ENCODE measurements at places on chromosomes 6 and 20.
A peak's percentile ranks its signal among the peaks of the same experiment; 100 is the strongest.

GRCh38 chr6:133899556-133899955, 10.6 kb downstream of the TCF21 start:
- H3K36me3 ChIP-seq, result no peaks in the 10 kb centered on the region
- H3K27me3 ChIP-seq, result peaks cover 54% of the 10 kb centered on the region
- no peaks in the 10 kb centered on the region for H3K4me1 ChIP-seq
- no peak overlapping the region for H3K27ac ChIP-seq

DNA sequence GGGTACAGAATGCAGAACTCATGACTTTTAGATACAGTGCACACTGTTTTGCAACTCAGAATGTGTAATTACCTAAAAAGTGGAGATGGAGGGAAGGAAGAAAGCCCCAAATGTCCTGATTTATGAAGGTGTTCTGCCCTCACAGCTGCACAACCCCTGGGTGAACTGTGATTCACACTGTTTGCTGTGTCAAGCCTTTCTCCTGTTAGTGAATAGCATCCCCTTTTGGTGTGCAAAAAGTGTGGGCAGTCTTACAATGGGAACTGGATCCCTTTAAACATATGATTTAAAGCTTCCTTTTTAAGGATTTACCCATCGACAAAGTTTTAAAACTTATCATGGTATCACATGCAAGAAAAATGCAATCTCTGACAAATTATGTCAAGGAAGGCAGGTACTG, 633.4 kb upstream of the EPHA7 start:
- no peaks in the 10 kb centered on the region for H3K4me1 ChIP-seq
- DNase-seq, result no peak
- H3K4me3 ChIP-seq, result no peak overlapping the region
- no peak overlapping the region for H3K27ac ChIP-seq
- no peaks in the 10 kb centered on the region for H3K36me3 ChIP-seq

- no peak overlapping the region for H3K4me3 ChIP-seq
- no peaks in the 10 kb centered on the region for H3K27me3 ChIP-seq
- peaks cover 74% of the 10 kb centered on the region for H3K36me3 ChIP-seq
Measured at GRCh38 chr6:109465772-109466171, 10.2 kb upstream of the MICAL1 start.

DNA sequence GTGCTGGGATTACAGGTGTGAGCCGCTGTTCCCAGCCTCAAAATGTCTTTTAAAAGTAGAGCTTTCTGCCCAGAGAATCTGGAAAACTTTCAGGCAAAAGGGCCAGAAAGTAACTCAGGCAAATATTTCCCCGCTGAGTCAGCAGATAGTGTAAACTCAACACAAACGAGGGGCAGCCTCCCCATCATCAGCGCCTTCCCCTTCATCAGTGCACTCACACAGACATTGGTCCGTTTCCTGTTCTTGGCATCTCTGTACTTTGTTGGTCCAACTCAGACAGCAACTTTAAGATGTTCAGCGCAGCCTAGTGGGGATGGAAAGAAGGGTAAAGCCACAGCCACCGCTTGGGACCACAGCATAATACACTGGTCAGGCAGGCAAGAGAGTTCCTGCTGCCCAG, 69.5 kb downstream of the CSE1L start:
- H3K36me3 ChIP-seq, result peaks cover 61% of the 10 kb centered on the region
- no peaks in the 10 kb centered on the region for H3K4me1 ChIP-seq
- no peak overlapping the region for H3K4me3 ChIP-seq
- no peak for DNase-seq
- no peak overlapping the region for H3K27ac ChIP-seq
- H3K27me3 ChIP-seq, result no peaks in the 10 kb centered on the region

DNA sequence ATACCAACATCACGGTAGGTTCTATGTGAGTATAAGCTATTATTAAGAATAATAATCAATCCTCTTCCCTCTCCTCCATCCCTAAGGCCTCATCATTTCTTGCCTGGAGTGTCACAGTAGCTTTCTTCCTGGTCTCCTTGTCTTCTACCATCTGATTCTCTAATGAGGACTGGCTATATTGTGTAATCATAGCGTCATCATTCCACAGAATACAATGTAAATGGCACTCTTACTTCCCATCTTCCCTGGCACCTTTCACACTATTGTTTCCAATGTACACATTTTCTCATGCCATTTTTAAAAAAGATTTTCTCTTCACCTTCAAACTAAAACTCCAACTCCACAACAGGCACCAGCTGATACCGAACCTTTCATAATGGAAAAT, 2.2 kb upstream of the BTN3A2 start:
- no peaks in the 10 kb centered on the region for H3K27me3 ChIP-seq
- H3K27ac ChIP-seq, result no peak overlapping the region
- DNase-seq, result no peak
- H3K4me3 ChIP-seq, result no peak overlapping the region
- peaks cover 48% of the 10 kb centered on the region for H3K4me1 ChIP-seq

DNA sequence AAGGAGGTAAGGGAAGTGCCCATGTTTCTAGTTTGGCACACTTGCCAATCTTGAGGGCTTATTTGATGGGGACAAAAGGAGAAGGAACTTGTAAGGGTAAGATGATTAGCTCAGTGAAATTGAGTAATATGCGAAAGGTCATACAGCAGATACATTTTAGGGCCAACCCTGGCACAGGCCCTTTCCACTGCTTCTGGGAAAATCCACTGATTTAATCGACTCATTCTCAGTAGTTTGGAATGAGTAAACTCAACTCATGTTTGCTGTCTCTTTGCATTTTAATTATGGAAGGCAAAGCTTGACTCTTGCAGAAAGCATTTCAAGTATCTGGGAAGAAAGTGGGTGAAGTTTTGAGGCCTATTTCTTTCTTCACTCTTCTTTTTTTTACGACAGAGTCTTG, 20.0 kb downstream of the PHF20 start:
- H3K36me3 ChIP-seq, result peaks cover 4% of the 10 kb centered on the region
- DNase-seq, result peak; percentile 45
- H3K4me1 ChIP-seq, result peaks cover 19% of the 10 kb centered on the region
- peak overlapping the region; percentile 14 for H3K27ac ChIP-seq

DNA sequence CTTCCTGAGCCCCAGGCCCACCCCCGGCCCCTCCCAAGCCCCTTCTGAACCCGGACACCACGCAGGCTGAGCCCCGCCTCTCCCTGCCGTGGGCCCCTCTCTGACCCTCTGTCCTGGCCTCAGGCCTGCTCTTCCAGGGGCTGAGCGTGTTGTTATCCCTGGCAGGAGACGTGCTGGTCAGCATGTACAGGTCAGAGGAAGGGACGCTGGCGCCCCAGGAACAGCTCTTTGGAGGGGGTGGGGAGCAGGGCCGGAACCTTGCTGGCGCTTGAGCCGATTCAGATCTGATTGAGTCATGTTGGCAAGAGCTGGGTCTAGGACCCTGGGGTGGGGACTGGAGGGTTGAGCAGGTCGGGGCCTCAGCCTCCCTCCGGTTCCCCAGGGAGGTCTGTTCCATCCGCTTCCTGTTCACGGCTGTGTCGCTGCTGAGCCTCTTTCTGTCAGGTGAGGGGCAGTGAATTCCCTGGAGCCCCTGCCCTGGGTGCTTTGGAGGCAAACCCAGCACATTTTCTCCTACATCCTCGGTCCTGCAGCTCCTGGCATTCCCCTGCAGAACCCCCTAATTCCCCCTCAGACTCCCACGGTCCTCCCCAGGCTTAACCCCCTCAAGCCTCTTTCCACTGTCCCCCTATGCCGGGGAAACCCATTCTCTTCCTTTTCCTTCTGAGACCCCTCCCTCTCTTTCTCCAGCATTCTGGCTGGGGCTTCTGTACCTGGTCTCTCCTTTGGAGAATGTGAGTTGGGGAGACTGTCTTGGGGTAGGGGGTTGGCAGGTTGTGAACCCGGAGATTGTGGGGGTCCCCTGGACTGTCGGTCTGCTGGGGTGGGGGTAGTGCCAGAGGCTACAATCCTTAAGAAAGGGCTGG, 2.0 kb downstream of the SPAG4 start:
- peaks cover 2% of the 10 kb centered on the region for H3K36me3 ChIP-seq
- DNase-seq, result peak; percentile 74
- peaks cover 47% of the 10 kb centered on the region for H3K4me1 ChIP-seq
- peak overlapping the region; percentile 83 for H3K4me3 ChIP-seq
- H3K27ac ChIP-seq, result peak overlapping the region; percentile 47

DNA sequence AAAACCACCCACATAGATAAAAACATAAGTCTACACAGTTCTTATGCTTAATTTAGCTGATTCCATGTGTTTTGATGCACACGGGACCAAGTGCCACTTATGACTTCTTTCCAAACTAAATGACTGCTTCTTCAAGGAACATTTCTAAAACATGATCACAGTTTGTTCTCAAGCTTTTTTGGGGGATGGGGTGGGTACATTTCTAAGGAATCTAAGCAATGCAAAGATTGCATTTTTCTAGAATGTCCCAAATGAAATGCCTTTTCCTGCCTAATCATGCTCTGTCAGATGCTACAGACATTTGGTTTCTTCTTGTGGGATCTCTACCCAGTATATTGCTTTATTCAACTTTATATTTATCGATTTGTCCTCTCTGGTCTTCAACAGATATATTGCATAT, 496.8 kb upstream of the JAG1 start:
- H3K4me1 ChIP-seq, result no peaks in the 10 kb centered on the region
- no peak overlapping the region for H3K27ac ChIP-seq
- no peaks in the 10 kb centered on the region for H3K36me3 ChIP-seq
- H3K4me3 ChIP-seq, result no peak overlapping the region
- no peaks in the 10 kb centered on the region for H3K27me3 ChIP-seq

- H3K4me1 ChIP-seq, result no peaks in the 10 kb centered on the region
- no peak overlapping the region for H3K4me3 ChIP-seq
- H3K27me3 ChIP-seq, result no peaks in the 10 kb centered on the region
- no peak overlapping the region for H3K27ac ChIP-seq
- H3K36me3 ChIP-seq, result peaks cover 11% of the 10 kb centered on the region
Measured at GRCh38 chr6:107196152-107196551, 80.8 kb upstream of the BEND3 start.

GRCh38 chr20:5888041-5888440, 62.3 kb downstream of the TRMT6 start:
- no peaks in the 10 kb centered on the region for H3K4me1 ChIP-seq
- H3K27me3 ChIP-seq, result no peaks in the 10 kb centered on the region
- H3K36me3 ChIP-seq, result no peaks in the 10 kb centered on the region
- DNase-seq, result no peak
- H3K4me3 ChIP-seq, result no peak overlapping the region

GRCh38 chr6:4910037-4910760, 93.6 kb downstream of the RPP40 start:
- no peak for DNase-seq
- no peak overlapping the region for H3K27ac ChIP-seq
- peaks cover 15% of the 10 kb centered on the region for H3K36me3 ChIP-seq
- H3K27me3 ChIP-seq, result no peaks in the 10 kb centered on the region

- no peak for DNase-seq
- no peak overlapping the region for H3K27ac ChIP-seq
- no peaks in the 10 kb centered on the region for H3K4me1 ChIP-seq
- H3K27me3 ChIP-seq, result no peaks in the 10 kb centered on the region
- H3K36me3 ChIP-seq, result no peaks in the 10 kb centered on the region
- H3K4me3 ChIP-seq, result no peak overlapping the region
Measured at GRCh38 chr20:31841928-31842327, 3.5 kb downstream of the FOXS1 start.

DNA sequence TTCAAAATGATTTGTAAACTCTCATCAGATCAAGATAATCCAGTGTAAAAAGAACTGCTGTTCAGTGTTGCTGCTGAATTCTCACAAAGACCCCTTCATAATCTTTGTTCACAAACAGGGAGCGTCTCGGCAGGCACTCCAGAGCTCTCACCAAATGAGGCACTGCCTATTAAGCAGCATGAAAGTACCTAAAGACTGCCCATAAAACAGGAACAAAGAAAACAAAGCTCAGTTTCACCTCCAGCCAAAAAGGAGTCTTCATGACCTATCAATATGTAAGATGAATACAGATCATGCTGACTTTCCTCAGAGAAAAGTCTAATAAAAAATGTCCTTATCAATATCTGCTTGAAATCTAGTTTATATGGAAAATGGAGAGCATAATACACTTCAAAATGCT, 41.8 kb downstream of the GPR63 start:
- no peaks in the 10 kb centered on the region for H3K27me3 ChIP-seq
- no peaks in the 10 kb centered on the region for H3K4me1 ChIP-seq
- H3K4me3 ChIP-seq, result no peak overlapping the region
- H3K36me3 ChIP-seq, result no peaks in the 10 kb centered on the region

GRCh38 chr6:28490205-28490890, 25.2 kb downstream of the GPX6 start:
- H3K27ac ChIP-seq, result no peak overlapping the region
- DNase-seq, result peak; percentile 23
- H3K4me1 ChIP-seq, result peaks cover 16% of the 10 kb centered on the region
- H3K4me3 ChIP-seq, result peak overlapping the region; percentile 56

DNA sequence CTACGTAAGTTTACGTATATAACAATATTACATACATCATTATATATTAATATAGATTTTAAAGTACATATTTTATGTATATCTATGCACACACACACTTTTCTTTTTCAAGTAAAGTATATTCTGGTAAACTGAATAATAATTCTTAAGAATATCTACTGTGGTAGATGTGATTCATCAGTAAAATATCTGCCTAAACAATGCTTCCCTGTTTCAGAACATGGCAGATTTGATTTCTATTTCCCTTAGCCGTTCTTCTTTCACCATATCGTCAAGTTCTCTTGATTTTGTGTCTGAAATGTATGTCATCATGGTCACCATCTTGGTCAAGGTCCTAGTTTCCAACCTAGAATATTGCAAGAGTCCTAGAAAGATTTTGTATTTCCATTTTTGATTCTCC, 195.6 kb downstream of the HDGFL1 start:
- DNase-seq, result no peak
- H3K36me3 ChIP-seq, result no peaks in the 10 kb centered on the region
- no peaks in the 10 kb centered on the region for H3K27me3 ChIP-seq

Measured in activated CD4-positive, alpha-beta memory T cell treated with anti-CD3 and anti-CD28 coated beads for 36 hours (primary cell).